EH (cell line): ENCODE measurements at places on chromosomes 5 and 9.

DNA sequence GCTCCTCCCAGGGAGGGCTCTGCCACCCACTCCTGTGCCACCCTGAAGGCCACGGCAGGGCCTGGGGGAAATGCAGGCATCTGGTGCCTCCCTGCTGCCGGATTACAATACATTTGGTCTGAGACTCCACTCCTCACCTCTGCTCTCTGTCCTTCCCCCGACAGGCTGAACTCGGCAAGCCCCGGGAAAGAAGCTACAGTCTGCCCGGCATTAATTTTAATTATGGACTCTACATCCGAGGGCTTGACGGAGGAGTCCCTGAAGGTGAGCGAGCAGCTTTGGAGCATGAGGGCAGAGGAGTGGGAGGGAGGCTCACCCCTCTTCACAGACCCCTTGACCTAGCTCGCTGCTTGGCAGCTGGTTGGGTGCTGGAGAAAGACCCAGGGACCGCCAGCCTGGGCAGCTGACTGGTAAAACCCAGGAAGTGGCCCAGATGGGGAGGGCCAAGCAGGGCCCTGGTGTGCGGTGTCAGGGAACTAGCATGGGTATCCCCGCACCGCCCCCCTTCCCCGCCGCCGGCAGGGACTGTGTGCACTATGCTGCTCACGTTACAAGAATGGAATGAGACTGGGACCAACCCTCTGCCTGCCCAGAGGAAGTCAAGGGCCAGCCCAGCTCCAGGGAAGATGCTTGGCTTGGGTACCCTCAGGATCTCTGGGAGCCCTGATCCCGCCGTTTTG is 83.7 kb upstream of the BARHL1 start:
- DNase-seq: peak; percentile 48

DNA sequence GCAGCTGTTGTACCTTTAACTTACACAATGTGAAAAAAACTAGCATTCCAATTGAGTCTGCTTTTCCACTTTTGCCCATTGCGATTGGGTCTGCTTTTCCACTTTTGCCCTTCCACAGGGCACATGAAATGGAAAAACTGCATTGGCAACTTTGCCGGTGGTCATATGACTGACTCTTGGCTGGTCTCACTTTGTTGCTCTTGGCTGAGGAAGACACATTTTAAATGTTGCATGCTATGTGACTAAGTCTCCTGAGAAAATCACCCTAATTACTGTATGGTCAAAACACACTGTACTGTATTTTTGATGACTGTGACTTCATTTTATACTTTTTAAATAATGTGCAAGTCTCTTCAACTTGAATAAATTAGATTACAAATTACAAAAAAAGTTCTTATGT is 1.6 kb upstream of the OXCT1 start:
- peak; percentile 68 for DNase-seq

GRCh38 chr5:58486290-58486689 is 4.9 kb upstream of the GAPT start:
- DNase-seq: no peak

DNA sequence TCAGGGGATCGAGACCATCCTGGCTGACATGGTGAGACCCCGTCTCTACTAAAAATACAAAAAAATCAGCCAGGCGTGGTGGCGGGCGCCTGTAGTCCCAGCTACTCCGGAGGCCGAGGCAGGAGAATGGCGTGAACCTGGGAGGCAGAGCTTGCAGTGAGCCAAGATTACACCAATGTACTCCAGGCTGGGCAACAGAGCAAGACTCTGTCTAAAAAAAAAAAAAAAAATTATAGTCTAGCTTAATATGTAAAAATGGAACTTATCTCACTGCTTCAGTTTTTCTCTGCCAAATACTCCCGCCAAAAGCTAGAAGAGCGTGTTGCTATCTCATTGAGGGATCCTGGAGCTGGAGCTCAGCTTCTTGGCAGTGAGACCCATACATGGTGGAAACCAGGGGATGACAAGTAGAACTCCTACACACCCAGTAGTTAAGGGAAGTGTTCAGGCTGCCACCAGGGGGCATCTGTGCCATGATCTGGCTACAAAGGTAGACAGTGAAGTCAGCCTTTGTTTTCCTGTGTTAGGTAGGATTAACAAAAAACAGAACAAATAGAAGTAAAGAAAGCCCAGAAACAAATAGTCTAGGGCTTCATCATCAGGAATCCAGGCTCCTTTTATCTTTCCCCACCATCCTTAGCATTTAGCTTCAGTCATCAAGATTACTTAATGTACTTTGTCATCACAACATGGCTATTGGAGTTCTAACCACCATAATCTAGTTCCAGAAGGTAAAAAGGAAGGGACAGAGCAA is 33.6 kb upstream of the GLIPR2 start:
- peak; percentile 76 for DNase-seq

DNA sequence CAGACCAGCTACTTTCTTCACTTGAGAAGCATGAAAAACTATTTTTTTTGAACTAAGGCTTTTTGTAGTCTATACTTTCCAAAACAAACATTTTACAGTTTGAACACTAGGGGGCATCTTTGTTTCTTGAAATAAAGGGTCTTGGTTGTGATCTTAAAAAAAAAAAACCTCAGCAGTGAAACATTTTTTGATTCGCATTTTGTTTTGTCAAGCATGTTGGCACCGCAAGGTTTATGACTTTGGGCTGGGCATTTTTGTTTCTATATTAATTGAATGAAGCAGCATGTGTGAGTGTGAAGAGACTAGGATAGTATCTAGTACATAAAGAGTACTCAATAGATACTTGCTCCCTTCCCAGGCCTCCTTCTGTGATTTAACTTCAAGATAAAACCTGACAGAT is 31.6 kb upstream of the ACOT12 start:
- DNase-seq: peak; percentile 62

- DNase-seq: peak; percentile 99
These were observed 124.3 kb downstream of the SUSD1 start for GRCh38 chr9:112050544-112051475.

DNA sequence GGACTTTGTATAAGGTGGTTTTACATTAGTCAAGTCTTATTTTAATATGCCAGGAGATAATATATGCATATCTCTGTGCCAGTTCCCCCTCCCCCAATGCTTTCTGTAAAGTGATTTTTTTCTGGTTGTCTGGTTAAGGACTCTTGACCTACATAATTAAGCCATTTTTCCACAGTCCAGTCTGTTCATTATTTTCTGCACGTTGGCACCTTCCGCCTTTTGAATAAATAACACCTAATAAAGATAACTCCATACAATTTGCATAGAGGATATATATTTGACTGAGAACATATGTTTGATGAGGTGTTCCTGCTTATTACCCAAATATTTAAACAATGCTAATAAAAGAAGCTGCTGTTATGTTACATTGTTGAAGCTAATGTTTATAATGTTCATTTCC is 320.9 kb downstream of the DMAC1 start:
- DNase-seq: no peak

- DNase-seq: no peak
These were observed 34.0 kb upstream of the GLRX start for GRCh38 chr5:95856501-95856981.

DNA sequence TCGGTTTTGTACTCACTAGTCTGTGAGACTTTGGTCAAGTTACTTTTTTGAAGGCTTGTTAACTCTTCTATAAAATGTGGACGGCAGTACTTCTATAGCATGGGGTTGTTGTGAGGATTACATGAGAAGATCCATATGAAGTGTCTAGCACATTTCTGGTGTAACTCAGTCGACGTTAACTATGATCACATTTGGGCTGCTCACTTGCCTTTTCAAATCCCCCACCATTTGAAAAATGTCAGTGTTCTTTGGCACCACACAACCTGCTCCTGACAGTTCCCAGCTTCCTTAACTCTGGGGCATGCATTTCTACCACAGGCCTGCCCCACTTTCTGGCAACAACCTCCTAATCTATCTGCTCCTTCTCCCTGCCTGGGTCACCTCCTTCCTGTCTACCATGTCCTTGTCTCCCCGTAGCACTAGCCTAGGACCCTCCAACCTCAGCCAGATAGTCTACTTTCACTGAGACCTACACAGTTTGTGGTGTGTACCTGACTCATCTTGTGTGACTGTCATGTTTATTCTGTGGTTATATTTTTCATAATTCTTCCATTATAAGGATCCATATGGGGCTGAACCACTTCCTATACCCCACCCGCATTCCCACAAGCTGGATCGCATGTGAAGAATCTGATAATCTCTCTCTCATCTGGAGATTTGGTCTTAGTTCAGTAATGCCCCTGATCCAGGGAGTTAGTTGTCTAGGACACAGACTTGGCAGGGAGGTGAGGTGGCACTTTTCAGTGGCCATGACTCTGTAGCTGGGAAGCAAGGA is 30.2 kb upstream of the BASP1 start:
- peak; percentile 71 for DNase-seq

DNA sequence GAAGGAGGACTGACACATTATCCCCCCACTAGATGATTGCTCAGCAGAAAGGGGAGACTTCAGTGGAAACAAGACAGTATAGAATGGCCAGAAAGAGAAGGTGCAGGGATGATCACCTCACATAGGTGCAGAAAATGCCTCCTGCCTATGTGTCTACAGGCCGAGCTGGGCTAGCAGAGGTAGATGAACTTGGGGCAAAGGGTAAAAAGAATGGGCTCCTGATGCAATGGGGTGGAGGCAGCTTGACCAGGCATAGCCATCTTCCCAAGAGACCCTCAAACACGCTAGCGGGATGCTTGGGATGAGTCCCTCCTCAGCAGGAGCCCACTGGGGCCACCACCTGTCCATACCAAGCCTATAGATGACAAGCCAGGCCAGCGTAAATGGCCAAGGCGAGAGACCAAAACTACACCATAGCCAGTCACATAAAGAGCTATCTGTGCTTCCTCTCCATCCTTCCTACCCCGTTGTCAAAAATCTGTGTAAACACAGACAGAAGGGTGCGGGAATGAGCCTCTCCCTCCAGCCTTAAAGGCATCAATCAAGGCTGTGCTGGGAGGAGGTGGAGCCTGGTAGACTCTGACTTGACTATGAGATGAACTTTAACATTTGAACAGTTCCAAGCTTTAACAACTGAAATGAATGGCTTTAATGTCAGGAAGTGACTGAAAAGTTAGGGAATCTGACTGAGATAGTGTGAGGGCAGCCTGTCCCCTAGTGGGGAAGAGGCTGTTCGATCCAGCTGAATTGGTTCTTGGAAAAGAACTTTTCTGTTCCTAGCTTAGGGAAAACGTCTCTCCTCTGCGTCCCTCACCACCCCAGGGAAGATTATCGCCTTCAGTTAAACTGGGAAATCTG is 10.4 kb downstream of the C9orf152 start:
- DNase-seq: peak; percentile 36
